ENCODE measurements at places on chromosomes 5 and 9.

GRCh38 chr5:59471463-59471862 lies 422.1 kb downstream of the PDE4D start:
- no peak for DNase-seq

DNA sequence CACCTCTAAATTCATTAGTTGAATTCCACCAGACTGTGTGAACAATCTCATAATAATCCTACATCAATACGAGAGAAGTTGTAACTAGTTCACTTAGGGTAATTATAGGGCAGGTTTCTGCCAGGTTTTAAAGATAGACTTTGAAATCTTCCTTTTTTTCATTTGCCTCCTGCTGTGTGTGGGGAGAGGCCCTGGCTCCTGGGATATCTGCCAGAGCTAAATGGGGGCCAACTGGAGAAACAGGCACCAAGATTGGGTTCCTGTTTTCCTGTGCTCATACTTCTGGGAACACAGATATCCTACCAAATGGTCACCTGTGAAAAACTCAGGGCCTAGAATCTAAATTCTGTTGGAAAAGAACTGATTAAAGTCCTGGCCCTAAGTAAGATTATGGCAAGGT lies 42.3 kb downstream of the SH3RF2 start:
- no peak for DNase-seq

DNA sequence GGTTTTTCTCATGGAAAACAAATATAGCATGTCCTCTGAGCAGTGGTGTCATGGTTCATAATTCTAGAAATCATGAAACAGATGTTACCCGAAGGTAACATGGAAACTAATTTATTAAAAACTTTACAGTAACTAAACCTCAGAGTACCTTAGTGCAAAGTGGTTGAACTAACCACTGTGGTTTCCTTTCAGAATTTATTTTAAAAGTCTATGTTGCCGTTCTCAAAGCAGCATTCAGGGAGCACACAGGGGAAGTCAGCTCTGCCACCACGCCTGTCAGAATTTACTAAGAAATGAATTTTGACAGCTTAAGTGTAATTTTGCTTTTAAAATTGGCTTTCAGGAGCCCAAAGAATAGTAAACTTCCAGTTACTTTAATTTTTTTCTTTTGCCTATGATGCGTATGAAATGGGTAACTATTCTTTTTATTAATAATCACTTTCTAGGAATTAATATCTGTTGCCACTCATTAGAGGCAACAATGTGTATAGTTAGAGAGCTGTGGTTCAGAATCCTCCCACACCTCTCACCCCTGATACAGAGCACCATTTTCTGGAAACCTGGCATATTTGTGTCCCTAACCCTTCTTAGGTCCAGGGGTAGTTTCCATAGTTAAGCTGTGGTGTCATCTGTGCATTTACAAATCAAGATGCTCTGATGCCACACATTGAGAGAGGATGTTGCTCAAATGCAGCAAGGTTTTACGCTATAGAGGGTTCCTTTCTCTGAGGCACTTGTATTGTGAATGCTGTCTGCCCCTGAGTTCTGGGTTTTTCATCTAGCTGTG lies 202.6 kb downstream of the ZSWIM6 start:
- DNase-seq: peak; percentile 13

DNA sequence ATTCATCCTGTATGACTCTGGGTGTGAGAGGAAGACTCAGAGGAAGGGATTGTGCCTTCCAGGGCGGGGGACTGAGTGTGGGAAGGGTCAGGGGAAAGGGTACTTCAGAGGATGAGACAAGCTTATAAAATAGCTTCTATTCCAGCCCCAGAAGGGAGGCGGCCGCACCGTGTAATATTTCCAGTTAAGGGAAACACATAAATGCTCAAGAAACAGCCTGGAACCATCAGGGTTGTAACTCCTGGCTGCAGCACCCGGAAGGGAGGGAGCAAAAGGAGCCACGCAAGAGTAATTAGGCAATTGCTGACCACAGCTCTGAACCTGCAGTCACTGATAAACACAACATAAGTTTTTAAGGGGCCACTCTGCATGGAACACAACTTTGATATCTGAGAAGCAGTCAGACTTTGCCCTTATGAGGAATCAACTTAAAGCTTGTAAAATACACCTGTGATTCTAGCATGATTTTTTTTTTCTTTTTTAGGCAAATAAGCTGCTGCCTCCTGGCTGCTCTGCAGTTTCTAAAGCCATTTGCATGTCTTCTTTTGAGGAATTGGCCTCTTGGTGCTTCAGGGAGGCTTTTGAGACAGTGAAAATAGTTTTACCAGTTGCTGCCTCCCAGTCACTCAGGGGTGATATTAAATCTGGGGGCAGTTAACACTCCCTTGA lies 382.7 kb downstream of the ENC1 start:
- no peak for DNase-seq

GRCh38 chr9:82091610-82092009 lies 103.0 kb downstream of the SPATA31D1 start:
- no peak for DNase-seq

DNA sequence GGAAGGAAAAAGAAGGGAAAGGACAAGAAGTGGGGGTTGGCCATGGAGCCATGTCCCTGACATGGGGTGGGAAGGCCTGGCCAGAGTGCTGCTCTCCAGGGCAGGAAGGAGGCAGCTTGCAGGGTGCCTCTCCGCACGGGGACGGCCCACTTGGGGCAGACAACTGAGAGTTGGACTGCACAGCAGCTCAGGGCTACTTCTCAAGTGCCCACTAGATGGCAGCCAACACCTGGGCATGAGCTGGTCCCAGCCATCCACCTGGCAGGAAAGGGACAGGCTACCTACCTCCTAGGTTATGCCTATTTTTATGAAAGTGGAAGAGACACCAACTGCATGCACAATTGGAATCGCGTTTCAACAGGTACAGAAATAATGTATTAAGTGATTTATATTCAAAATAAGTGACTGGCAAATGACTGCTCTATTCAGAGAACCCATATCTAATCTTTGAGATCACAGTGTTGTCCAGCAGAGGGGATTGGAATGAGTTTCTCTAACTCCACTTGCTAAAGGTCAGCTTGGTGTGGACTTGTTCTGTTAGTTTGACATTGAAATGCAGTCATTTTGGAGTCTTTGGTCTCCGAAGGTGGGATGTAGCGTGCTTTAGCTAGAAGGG lies 113.4 kb downstream of the SYK start:
- peak; percentile 59 for DNase-seq

DNA sequence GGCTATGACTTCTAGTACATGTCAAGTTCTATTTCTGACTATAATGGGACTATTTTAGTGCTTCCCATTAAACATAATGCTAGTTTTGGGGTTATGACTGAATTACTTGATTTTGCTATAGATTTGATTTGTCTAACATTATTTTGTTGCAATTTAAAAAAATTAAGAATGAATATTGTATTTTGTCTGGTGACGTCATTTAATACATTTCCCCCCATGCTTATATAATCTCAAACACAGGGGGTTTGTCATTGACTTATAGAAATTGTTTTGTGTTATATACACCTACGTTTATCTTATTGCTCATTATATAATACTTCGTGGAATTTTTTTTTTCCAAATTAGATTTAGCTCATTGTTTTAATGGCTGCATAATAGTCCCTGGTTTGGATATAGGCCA lies 270.3 kb upstream of the VLDLR start:
- DNase-seq: no peak
